ENCODE measurements at places on chromosomes 16 and 17.

DNA sequence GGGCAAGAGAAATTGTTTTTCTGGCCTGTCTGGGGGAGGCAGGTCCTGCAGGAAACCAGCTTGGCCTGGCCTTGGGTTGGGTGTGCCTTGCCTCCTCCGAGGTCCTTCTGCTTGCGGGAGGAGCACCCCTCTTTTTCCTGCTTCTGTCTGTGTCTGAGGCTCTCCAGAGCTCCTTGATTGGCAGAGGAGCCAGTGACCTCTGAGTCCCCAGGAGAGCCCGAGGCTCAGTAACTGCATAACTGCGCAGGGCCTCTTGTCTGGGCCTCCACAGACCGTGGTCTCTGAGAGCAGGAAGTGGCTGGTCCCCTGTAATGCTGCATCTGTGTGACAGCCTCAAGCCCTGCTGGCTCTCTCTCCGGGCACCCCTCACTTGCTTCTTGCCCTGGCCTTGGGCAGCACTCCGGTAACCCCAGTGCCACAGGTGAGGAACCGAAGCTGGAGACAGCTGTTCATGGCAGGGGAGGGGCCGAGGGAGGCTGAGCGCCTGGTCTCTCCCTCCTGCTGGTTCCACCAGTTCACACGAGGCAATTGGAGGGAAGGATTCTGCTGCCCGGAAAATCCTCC lies 1.6 kb downstream of the CAPN15 start:
- no peak for DNase-seq

GRCh38 chr16:80671281-80671849 lies 130.6 kb downstream of the DYNLRB2 start:
- no peak for DNase-seq

DNA sequence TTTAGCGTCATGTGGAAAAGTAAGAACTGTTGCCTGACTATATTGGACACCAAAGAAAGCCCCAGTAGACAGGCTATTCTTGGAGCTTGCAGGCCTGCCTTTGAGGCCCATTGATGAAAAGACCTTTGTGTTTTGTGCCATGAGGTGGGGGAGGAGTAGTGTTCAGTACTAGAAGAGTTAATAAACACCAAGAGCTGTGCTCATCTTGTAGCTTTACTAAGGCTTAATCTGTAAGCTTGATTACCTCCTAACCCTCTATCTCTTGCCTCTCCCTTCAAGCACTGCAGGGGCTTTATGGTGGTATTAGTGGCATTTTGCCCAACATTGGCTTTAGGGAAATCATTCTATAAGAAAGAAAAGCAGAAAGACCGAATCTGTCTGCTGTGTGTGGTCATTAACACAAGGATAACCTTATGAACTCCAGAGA lies 220.2 kb upstream of the TBX2 start:
- DNase-seq: no peak

- DNase-seq: no peak
These were observed 23.6 kb upstream of the PLLP start for GRCh38 chr16:57308041-57308440.

GRCh38 chr17:73667181-73667959 lies 23.1 kb upstream of the SDK2 start:
- peak; percentile 52 for DNase-seq

DNA sequence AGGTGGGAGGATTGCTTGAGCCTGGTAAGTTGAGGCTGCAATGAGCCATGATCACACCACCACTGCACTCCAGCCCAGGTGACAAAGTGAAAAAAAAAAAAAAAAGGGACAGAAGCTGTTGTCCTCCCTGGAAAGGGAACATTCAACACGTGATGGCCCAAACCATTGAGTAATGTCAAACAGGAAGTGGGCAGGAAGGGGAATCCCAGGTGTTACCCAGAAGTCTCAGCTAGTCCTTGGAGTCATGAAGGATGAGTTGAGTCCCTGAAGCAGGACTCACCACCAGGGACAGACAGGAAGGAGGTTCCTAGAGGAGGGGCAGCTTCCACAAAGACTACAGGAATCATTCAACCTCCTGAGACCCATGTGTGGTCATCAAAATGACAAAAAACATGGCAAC lies 19.8 kb upstream of the CMIP start:
- no peak for DNase-seq

DNA sequence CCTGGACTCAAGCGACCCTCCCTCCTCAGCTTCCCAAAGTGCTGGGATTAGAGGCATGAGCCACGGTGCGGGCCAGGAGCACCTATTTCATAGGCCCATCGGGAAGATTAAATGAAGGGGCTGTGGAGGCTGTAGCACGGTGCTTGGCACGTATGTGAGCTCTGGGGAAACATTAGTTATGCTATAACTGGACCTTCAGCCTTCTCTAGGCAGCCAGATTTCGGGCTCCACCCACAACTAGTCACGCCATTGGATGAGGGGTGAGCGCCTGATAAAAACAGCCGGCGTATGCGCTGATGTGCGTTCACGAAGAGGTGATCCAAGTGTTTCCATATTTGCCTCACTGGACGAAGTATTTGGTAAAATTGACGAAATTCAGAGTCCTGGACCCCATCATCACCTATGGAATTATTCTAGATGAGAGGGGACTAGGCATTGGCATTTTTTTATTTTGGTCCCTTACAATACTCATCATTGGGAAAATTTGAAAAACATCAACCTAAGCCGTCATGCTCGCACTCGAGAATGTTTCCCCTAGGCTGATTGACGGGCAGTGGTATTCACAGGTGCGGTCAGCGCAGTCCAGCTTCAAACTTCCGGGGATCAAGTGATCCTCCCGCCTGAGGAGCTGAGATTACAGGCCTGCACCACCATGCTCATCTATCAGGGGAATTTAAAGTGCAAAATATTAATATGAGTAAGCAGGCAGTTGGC lies 1.8 kb upstream of the ANKRD11 start:
- DNase-seq: peak; percentile 4

GRCh38 chr16:47480410-47480809 lies 19.3 kb downstream of the PHKB start:
- no peak for DNase-seq
